ENCODE measurements at places on chromosomes 4 and X.
A peak's percentile ranks its signal among the peaks of the same experiment; 100 is the strongest.

- DNase-seq, result no peak
These were observed 39.3 kb upstream of the FHDC1 start for GRCh38 chr4:152896811-152897210.

- no peak for DNase-seq
These were observed 809 bp upstream of the H2AZ1 start for GRCh38 chr4:99950913-99951254.

- no peak for DNase-seq
These were observed 733 bp downstream of the CCNA2 start for GRCh38 chr4:121822796-121823504.

- DNase-seq, result no peak
These were observed 22.6 kb downstream of the WDR1 start for GRCh38 chr4:10093801-10094552.

DNA sequence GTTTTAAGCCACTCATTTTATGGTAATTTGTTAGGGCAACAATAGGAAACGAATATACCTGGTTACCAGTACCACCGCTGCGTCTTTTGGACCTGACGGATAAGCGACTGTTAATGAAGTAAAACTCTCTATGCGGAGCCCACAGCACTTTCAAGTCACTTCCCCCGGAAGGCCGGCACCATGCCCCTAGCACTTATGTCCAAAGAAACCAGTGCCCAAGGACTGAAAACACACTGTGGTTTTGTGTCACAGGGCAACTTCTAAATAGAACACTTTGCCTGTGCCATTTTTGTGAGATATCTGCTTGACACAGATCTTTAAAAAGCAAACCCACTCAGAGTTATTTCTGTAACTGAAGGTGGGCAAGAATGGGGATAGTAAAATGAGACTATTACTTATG, 22.7 kb downstream of the SH3KBP1 start:
- DNase-seq, result no peak

DNA sequence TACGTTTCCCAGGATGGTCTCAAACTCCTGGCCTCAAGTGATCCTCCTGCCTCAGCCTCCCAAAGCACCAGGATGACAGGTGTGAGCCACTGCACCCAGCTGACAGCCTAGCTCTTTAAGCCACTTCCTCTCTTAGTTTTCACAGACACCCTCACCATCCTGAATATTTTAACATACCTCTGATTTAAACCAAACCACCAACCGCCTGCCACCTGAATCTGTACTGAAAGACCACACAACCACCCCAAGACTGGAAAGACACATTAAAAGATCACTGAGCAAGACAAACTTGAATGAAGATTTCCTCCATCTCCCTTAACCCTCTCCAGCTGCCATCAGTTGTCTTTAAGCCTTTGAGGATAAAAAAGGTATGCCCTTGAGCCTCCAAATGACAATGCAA, 110.6 kb downstream of the SH3KBP1 start:
- DNase-seq, result no peak

- no peak for DNase-seq
These were observed at the start of gene DCX for GRCh38 chrX:111411983-111412382. DCX (minus strand) TSS chrX:111412192; CDS start chrX:111410398, 1,794 bp downstream.

- DNase-seq, result peak; percentile 82
These were observed 164.9 kb downstream of the MAML3 start for GRCh38 chr4:139988863-139989765.

DNA sequence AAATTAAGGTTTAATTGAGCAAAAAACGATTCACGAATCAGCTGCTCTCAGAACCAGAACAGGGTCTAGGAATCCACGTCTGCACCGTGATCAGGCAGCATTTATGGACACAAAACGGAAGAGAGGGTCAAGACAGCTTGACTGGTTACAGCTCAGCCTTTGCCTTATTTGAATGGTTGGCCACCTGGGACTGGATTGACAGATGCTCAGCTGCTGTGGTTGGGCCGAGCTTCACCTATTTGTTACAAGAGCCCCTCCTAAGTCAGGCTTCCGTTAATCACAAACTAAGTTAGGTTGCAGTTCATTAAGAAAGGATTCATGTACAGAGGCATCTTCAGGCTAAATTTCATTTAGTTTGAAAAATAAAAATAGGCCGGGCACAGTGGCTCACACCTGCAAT, 50.6 kb upstream of the MAN2B2 start:
- DNase-seq, result no peak

- DNase-seq, result peak; percentile 54
These were observed 603.2 kb downstream of the STIM2 start for GRCh38 chr4:27463816-27464215.

DNA sequence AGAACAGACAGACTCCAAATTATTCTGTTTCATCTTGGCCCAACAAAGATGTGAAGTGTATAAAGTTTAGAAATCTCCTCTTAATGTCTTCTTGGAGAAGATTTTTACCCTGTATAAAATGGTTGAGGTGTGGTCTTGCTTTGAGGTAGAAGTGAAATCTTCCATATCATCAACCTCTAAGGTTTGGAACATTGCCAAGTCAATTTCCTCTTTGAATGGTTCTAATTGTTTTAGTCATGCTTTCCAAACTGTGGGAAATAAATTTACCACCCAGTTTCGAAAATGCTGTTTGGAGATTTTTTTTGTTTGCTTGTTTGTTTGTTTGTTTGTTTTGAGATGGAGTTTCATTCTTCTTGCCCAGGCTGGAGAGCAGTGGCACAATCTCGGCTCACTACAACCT, 174.1 kb upstream of the ADAMTS3 start:
- DNase-seq, result no peak

GRCh38 chr4:82833696-82834313, 35.2 kb upstream of the SCD5 start:
- DNase-seq, result no peak

DNA sequence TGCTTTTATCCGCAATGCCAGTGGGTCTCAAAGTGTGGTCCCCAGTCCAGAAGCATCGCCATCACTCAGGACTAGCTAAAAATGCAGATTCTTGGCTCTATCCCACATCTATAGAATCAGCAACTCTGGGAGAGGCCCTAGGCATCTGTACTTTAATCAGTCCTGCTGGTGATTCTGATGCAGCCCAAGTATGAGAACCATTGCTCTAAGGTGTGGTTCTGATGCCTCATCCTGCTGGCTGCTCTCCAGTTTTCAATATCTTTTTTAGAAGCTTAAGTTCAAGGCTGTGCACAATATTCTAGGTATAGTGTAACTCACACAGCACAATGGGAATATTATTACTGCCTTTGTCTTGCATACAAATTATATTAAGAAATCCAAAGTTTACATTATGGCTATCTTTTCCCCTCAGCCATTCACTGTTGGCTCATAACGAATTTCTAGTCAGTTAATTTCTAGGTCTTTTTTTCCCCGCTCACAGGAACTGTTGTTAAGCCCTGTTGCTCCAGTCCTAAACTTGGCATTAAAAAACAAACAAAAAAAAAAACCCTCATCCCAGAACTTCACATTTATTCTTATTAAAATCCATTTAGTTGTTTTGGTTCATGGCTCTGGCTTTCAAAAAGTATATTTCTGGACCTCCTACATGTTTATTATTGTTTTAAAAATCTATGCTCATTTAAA, 109.1 kb downstream of the PHEX start:
- no peak for DNase-seq

- DNase-seq, result no peak
These were observed 152.0 kb upstream of the USP9X start for GRCh38 chrX:40933132-40933705.

DNA sequence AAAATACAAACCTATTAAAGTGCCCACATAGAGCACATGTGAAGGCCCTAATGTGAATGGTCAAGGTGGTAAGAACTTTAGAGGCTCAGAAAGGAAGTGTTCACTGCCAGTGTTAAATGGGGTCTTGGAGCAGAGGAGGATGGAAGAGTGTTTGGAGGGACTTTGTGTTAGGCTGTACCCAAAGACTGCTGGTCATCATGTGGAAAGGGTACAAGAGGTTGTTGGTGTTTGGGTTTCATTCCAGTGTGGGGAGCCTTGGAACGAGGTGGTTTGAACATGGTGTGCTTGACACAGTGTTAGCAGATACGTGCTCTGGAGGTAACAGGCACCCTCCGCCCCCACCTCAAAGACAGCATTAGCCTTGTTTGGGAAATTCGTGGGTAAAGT, 73.1 kb downstream of the RAPGEF2 start:
- no peak for DNase-seq

GRCh38 chr4:109302361-109303139, at the start of gene COL25A1:
COL25A1 (minus strand) TSS chr4:109302658.
- no peak for DNase-seq

- no peak for DNase-seq
These were observed 314 bp downstream of the P2RY8 start for GRCh38 chrX:1536712-1537030.

GRCh38 chr4:77044461-77045150, 31.2 kb downstream of the CCNI start:
- no peak for DNase-seq

GRCh38 chr4:52914051-52914605, 52.0 kb downstream of the RASL11B start:
- DNase-seq, result no peak

Measured in HCT116 (cell line).